Motor neuron (in vitro differentiated cells): ENCODE measurements at places on chromosomes 6 and 20. TPM values are rescaled to one million over a fixed set of nuclear protein-coding genes. Genes with fewer than 3 reads are reported as not detected.
A peak's percentile ranks its signal among the peaks of the same experiment; 100 is the strongest.

- no peak for ATAC-seq
Observed at GRCh38 chr6:101398716-101399615, 5.5 kb downstream of the GRIK2 start.

- ATAC-seq = peak; percentile 92
Observed at GRCh38 chr6:47134476-47135189, 92.5 kb upstream of the ADGRF1 start.

DNA sequence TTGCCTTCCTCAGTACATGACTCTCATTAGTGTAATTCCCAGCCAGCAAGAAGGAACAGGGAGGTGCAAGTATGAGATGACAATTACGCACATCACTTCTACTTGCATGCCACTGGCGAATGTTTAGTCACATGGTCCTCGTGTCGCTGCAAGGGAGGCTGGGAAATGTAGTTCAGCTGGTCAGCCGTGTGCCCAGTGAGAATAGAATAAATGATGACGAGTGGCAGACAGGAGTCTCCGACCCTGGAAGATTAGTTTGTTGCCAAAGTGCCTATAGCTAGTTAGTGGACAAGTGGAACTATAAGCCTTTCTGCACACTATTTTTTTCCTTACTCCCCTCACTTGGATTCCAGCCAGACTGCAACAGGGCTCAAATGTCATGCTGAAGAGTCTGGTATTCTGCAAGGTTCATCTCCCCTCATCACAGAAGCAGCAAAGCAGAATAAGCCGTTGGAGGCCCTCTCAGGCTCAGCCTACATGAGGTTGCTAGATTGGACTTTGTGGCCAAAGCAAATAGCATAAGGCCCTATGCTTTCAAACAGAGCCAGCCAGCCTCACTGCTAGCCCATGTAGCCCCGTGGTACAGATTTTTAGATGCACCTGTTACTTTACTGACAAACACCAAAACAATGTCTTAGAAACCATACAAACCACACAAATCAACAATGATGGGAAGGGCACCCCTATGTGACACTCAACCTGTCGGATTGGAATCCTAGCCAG, 9.7 kb downstream of the LINC00237 start:
- ATAC-seq = peak; percentile 59

GRCh38 chr6:24865161-24865560, 66.4 kb upstream of the ARMH2 start:
- ATAC-seq = no peak

- peak; percentile 90 for ATAC-seq
Observed at GRCh38 chr20:35791821-35792220, 20.0 kb downstream of the PHF20 start.

DNA sequence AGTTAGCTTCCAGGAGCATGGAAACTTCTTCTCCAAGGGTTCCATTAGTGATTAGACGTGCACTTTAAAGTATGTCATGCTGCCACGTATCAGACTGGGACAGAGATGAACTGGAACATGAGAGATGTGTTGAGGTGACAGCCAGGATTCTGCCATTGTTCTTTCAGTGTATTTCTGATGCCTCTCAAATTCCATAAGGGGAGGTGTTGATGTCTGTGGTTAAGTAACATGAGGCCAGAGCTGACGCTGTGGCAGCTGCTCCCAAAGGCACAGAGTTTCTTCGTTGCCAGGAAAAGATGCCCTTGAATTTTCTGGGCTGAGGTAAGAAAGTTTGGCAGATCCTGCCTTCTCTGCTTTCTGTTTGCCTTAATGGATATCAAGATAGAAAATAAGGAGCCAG, 63.5 kb downstream of the TRMT6 start:
- no peak for ATAC-seq

Gene POM121L2
- 0.52 TPM in 1 of 2 replicates, not detected in the other for total RNA-seq

DNA sequence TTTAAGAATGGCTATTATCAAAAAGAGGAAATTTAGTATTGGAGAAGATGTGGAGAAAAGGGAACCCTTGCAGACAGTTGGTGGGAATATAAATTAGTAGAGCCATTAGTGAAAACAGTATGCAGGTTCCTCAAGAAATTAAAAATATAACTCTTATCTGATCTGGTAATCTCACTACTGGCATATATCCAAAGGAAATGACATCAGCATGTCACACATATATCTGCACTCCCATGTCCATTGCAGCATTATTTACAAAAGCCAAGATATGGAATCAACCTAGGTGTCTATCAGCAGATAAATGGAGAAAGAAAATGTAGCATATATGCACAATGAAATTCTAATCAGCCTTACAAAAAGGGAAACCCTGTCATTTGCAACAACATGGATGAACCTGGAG, 2.6 kb downstream of the SIRPG start:
- no peak for ATAC-seq

DNA sequence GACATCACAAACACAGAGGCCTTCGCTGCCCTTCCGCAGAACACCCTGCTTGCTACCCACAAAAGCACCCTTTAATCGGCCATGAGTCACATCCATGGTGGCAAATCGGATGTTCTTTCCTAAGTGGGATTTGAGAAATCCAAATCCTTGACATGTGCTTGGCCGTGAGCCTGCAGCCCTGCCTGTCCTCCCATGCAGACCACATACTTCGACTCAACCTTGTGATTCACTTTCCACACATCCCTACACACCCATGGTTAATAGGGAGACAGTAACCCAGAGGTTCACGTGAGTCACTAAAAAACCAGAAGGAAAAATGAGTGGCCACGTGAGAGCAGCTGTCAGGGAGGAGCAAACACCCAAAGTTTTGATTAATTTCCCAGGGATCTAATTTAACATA, 19.4 kb downstream of the RAMACL start:
- no peak for ATAC-seq

DNA sequence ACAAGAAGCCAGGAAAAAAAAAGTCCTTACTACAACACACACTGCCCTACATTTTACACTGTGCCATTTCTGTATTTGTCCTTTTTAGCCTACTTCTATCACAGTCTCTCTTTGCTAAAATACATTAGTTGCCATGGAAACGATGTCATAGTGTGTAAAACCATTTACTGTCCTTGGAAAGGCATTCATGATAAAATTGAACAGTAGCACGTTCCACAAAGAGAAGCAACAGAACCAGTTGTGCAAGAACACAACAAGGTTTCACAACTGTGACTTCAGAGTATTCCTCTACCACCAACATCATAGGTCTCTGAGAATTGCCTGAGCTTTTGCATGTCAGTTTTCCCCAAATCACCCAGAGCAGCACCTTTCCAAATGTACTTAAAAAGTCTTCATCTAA, 20.5 kb downstream of the FYN start:
- peak; percentile 64 for ATAC-seq
